A549 treated with CORT108297 at 1 μM for 4 hours (cell line): ENCODE measurements at places on chromosomes 5 and 9. TPM values are rescaled to one million over a fixed set of nuclear protein-coding genes. Genes with fewer than 3 reads are reported as not detected.

BARHL1 gene
- 0.03 TPM in 1 of 5 replicates, not detected in the others for total RNA-seq

GRXCR2 gene
- total RNA-seq: not detected in 5 replicates

CKMT2 gene
- total RNA-seq: not detected in 5 replicates

LRRC26 gene
- 0.61 to 2.2 TPM (median 1.4 TPM) in 5 replicates for total RNA-seq

TMOD1 gene
- total RNA-seq: 2.3 to 2.9 TPM (median 2.5 TPM) in 5 replicates

RORB gene
- total RNA-seq: not detected in 5 replicates

STPG3 gene
- 0.07 TPM in 1 of 5 replicates, not detected in the others for total RNA-seq
